ENCODE measurements at places on chromosomes 3 and 15.

GRCh38 chr15:60479361-60480110, 594 bp upstream of the ICE2 start:
- no peak for DNase-seq

- no peak for DNase-seq
These were observed 70.5 kb upstream of the XCR1 start for GRCh38 chr3:46097691-46098241.

DNA sequence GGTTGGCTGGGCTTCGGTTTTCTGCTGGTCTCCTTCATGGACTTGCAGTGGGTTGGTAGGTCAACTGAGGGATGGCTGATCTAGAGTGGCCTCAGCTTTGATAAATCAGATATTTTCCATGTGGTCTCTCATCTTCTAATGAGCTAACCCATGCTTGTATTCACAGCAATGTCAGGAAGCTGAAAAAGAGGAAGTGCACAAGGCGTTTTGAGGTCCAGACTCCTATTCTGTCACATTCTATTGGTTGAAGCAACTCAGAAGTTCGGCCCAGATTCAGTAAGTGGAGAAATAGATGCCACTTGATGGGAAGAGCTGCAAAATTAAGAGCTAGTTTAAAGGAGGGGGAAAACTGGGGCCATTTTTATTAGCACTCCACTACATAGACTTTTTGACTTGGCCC, 361.2 kb downstream of the DIPK2A start:
- DNase-seq, result no peak

DNA sequence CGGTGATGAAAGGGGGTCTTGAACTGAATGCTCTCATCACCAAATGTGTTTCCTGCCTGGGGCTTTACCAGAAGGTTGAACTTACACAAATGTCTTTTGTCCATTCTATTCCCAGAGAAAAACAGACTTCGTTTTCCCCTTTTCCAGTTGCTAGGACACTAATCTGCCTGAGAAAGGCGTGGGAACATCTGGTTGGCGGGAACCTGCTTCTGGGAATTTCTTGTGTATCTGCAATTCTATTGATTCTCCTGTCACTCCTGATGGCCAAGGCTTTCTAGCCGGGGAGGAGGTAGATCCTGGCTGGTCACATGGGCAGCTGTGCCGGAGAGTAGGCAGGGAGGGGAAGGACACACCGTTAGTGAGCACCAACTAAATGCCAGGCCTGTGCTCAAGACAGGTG, 31.1 kb upstream of the CCDC174 start:
- no peak for DNase-seq

DNA sequence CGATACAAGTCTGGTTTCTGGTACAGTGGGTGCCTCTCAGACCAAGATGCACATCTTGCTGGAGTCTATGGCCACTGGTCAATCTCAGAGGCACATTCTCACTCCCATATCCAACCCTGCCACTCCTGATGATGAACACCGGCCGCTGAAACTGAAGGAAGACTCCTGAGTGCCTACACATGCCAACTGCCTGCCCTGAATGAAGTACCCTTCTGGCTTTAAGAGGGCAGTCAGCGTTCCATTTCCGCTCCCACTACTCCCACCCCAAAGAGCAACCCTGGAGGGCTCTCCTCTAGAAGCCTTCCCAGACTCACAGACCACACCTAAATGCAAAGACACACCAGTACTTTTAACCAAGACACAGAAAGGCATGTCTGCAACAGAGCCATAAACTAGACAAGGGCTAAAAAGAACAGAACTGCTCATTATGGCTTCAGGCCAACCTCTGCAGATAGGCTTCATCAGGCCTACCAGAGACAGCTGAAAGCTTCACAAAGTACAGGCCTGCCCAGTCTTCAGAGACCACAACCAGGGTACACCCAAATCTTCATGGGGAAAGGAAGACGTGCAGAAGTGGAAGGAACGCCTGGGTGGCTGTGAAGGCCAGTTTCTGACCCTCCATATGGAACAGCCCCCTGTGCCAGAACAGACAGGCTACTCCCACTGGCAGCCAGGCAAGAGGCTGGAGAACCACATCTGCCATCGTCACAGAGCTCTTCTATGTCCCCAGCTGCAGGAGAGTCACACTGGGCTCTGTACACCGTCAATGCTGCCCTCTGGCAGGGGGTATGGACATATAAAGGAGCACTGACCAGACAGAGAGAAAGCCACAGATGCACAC, 14.3 kb downstream of the ANP32A start:
- no peak for DNase-seq

DNA sequence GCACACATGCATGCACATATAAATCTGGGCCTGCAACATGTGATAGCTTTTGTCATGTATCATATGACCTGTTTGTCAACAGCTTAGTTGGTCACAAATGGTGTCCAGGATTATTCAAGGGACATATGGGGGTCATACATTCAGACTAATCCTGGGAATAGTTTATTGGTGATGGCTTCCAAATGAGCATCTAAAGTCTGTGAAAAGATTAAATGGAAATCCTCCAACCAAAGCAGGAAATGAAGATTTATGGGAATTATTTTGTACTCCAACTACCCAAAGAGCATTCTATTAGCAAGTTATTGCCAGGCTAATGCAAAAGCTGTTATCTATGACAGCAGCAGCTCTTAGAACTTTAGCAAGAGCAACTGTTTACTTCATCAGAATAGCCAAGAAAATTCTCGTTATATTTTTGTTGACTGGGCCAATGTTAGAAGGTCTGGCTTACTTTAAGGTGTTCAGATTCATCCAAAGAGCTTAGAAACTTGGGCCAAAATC, 7.1 kb downstream of the FSTL1 start:
- no peak for DNase-seq

- DNase-seq, result no peak
These were observed 24.5 kb upstream of the PSMD6 start for GRCh38 chr3:64047787-64048186.

- DNase-seq, result no peak
These were observed 848 bp downstream of the SYNM start for GRCh38 chr15:99105514-99106341.

- peak; percentile 78 for DNase-seq
These were observed 49.9 kb upstream of the NEDD4 start for GRCh38 chr15:56042982-56043980.

DNA sequence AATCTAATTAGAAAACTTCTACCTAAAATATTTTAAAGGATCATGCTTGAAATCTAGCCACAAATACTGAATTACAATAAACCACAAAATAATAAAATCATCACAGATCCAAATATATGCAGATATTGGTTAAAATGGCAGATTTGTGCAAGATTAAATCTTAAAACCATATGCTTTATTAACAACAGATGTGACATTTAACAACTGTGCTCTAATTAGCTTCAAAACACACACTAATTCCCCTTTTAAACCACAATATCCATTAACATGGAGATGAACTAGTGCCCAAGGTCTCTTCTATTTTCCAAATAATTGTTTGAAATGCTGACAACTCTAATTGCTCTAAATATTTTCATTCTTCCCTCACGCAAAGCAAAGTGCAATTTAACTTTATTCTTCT, 1530.3 kb downstream of the SI start:
- DNase-seq, result no peak

- no peak for DNase-seq
These were observed 27.7 kb downstream of the POC1A start for GRCh38 chr3:52126500-52126899.

DNA sequence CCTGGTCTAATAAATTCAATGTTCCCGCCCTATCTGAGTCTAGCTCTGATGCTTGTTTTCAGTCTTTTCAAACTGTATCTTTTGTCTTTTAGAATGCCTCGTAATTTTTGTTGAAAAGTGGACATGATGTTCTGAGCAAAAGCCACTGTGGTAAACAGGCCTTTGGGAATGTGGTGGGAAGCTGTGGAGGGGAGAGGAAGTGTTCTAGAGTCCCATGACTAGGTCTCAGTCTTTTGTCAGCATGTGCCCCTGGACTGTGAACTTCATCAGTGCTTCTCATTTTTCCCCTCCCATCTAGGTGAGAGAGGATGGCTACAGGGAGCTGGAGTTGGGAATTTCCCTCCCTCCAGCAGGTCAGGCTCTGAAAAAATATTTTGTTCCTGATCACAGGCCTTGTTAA, 33.7 kb downstream of the SUSD5 start:
- no peak for DNase-seq

GRCh38 chr15:96336596-96337364, 6.3 kb downstream of the NR2F2 start:
- no peak for DNase-seq

DNA sequence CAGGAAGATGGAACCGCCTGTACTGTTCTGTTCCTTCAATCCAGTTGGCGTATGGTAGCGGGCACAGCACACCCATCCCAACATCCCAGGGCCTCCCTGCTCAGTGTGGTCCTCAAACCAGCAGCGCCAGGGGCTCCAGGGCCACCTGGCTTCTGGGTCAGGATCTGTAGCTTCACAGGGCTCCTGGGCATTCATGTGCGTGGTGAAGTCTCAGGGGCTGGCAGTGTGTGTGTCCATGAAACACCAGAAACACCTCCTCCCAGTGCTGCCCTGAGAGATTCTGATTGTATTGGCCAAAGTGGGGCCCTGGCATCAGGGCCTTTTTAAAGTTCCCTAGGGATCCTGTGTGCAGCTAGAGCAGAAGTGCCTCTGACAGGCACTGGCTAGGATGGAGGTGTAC, 42.1 kb downstream of the ABTB1 start:
- no peak for DNase-seq

DNA sequence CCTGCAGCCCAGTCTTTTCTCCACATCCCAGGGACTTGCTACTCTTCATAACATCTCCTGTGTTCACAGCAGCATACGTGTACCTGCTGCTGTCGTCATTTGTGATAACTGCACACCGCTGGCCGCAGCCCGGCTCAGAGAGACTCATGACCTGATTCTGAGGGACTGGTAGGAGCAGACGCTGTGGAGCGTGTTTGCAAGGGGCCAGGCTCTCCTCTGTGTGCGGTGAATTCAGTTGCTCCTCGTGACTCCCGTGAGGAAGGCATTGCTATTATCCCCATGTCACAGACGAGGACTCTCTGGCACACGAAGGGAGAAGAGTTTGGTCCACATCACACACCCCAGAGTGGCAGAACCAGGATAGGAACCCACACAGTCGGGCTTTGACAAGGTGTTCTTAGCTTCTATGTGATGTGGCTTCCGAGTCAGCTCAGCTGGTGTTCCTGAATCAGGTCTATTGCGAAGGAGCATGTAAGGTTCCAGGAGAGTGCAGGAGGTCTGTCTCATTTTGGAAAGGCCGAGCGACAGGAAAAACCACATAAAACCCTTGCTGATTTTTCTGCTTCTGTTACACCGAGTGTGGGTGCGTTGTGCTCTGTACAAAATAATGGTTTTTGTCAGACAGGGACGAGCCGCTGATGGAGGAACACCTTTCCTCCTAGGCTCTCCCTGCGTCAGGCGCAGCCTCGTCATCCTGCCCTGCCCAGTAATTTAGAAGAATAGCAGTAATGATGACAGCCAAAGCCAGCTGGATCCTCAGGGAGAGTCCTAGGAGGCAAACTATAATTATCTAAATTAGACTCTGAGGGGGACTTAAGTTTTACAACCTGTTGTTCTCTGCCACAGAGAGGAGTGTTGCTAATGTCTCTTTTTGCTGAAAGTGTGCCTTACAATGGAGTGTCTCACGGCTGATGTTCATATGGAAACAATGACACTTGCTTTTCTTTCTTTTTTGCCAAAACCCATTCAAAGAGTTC, 157.5 kb upstream of the RGMA start:
- no peak for DNase-seq

DNA sequence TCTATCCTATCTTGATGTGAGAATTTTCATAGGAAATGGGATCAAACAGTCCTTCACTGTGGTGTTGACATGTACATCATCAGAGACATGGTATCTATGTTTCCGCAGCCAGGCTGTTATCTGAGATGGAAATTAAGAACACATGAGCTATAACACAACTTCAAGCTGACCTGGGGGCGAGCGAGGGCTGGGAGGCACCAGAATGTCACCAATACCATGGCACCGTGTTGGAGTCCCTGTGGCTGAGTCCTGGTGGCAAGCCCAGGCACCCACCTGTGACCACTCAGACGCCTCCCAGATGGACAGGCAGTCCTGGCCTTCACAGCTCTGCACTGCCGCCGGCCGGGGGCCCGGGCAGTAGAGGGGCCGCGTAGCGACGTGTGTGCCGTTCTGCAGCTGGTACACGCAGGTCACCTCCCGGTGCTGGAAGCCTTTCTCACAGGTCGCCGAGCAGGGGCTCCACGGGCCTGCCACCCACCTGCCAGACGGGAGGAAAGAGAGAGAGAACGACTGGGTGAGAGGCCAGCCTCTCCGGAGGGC, 263.9 kb upstream of the LYSMD4 start:
- DNase-seq, result no peak

GRCh38 chr3:129567939-129568338, 25.0 kb downstream of the H1-8 start:
- DNase-seq, result peak; percentile 44

DNA sequence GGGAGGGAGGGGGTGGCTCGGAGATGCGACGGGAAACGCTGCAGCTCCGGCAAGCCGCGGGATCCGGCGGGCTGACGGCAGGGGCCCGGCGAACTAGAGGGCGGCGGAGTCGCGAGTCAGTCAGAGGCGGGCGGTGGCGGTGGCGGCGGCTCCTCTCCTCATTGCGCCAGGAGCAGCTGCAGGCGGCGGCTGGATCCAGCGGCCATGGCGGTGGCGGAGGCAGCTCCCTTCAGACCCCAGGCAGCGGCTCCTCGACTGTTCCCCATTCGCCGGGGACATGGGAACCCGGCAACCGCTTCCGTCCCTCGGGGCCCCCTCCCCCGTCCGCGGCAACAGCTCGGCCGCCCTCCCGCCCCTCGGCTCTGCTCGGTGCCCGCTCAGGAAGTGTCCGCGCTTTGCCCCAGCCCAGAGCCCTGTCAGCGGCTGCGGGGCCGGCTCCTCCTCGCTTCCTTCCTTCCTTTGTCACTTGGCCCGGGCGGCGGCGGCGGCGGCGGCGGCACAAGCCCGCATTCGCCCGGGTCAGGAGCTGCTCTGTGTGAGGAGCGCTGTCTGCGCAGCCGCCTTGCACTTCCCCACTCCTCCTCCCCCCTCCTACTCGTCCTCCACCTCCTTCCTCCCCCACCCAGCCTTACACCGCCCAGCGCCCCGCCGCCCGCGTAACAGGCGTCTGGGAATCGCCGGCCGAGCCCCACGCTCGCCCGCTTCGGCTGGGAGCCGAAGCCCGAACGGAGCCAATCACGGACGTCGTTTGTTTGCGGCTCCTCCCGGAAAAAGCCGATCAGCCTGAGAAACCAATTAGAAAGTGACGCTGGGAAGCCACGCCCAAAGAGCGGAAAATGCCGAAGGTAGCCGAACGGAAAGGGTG, at the start of gene GSK3B:
Gene GSK3B (minus strand): TSS at position 537 of the 865 bp plus-strand sequence. CDS start 1,013 bp downstream, outside the sequence.
- peak; percentile 87 for DNase-seq

- DNase-seq, result no peak
These were observed 37.8 kb downstream of the KY start for GRCh38 chr3:134613006-134613520.

GRCh38 chr3:62446337-62446940, 73.1 kb upstream of the FEZF2 start:
- no peak for DNase-seq

DNA sequence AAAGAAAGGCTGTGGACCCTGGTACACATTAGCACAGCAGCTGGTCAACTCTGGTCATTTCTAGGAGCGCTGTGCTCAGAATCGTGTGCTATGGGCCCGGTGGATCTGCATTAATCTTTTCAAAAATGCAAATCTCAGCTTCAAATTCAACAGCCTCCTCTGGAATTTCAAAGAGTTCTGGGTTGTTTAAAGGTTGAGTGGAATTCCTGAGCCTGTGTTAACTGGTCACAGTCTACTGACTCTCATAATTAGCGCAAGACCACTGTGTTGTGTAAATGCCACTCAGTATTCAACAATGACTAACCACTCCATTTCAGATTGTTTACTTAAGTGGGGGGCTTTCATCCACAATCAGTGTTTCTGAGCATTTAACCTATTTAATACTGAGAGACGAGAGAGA, 2.7 kb upstream of the ARNT2 start:
- DNase-seq, result no peak

Measured in CD8-positive, alpha-beta memory T cell (primary cell).